ENCODE measurements at places on chromosomes 5 and 9.
A peak's percentile ranks its signal among the peaks of the same experiment; 100 is the strongest.

- DNase-seq, result no peak
Observed at GRCh38 chr5:173733021-173733420, 116.6 kb upstream of the BOD1 start.

- peak; percentile 39 for DNase-seq
Observed at GRCh38 chr9:8860925-8861324, 1061.3 kb upstream of the DMAC1 start.

DNA sequence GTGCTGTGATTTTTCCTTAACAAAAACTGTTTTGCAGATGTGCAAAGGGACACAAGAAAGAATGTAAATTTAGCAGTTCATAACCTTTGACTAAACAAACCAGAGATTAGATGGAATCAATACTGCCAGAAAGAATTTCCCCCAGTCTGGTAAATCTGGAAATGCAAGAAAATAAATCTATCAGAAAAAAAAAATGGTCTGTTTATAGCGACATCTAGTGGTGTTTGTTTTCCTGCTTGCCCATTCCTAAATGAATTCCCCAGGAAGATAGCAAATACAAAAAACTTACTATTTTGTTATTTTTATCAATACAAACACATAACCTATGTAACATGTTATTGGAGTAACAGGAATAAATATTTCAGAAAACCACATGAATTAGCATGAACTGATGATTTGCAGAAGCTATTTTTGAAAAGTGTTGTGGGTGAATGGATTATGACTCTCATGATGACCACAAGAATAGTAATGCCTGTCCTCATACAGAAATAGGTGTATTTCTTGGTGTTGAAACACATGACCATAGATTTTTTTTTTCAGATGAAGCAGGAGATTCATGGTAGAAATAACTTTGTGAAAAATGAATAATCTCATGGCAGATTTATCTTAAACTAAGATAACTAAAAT, 1703.8 kb downstream of the MAT2B start:
- DNase-seq, result peak; percentile 30

GRCh38 chr9:127841087-127841835, 13.2 kb downstream of the ENG start:
- DNase-seq, result no peak

GRCh38 chr9:14203356-14204056, 110.4 kb downstream of the NFIB start:
- peak; percentile 48 for DNase-seq

- DNase-seq, result no peak
Observed at GRCh38 chr5:88776692-88777091, 106.3 kb downstream of the MEF2C start.

DNA sequence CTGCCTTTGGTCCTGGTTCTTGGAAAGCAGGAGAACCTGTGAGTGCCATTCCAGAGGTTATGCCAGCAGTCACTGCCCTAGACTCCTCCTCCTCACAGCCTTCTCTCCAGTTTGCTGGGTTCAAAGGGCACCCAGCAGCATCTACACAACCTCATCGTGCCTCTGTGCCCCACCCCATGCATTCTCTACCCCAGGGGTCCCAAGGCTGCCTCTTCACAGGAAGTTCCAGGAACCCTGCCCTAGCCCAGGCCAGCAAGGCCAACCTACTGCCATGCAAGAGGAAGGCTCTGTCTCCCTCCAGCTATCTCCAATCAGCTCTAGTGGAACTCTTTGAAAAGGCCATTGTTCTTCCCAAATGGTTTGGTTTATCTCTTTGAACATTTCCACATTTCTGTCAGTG, 21.2 kb downstream of the ENC1 start:
- no peak for DNase-seq

- DNase-seq, result peak; percentile 67
Observed at GRCh38 chr9:12640016-12640587, 53.1 kb upstream of the TYRP1 start.

GRCh38 chr9:69115621-69116020, 58.5 kb upstream of the TJP2 start:
- no peak for DNase-seq

GRCh38 chr5:111353035-111353434, 128.9 kb downstream of the CAMK4 start:
- DNase-seq, result no peak

DNA sequence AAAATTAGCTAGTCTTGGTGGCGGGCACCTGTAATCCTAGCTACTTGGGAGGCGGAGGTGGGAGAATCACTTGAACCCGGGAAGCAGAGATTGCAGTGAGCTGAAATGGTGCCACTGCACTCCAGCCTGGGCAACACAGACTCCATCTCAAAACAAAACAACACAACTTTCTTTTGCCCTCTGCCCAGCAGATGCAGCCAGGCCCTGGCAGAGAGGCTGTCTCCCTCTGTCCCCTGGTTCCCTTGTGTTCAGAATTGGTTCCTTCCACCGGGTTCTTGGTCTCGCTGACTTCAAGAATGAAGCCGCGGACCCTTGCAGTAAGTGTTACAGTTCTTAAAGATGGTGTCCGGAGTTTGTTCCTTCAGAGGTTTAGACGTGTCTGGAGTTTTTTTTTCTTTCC, 30.2 kb upstream of the CEP72 start:
- no peak for DNase-seq

- no peak for DNase-seq
Observed at GRCh38 chr5:131280417-131280816, 16.6 kb downstream of the CDC42SE2 start.

GRCh38 chr5:23840083-23840482, 332.7 kb downstream of the PRDM9 start:
- DNase-seq, result no peak

GRCh38 chr9:106970219-106970975, 107.4 kb downstream of the ZNF462 start:
- DNase-seq, result peak; percentile 31

- DNase-seq, result no peak
Observed at GRCh38 chr5:5919411-5919810, 458.9 kb downstream of the MED10 start.
